ENCODE measurements at places on chromosomes 1 and 21. TPM values are rescaled to one million over a fixed set of nuclear protein-coding genes. Genes with fewer than 3 reads are reported as not detected.

DNA sequence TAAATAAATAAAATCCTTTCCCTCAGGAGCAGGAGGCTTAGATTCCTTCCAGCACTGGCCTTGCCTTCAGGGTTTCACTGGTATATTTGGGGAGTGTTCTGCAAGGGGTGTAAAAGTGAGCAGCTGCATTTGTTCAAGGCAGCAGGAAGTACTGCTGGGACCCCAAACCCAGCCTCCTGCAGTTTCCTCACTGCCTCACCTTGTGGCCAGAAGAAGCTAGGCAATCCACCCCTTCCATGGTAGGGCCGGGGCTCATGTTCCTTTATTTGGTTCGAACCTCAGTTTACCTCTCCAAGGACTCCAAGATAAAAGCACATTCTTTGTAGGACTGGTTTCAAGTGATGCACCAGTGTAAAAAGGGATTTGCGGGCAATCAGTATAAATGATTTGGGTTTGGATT is 21.0 kb upstream of the CFAP126 start:
- DNase-seq, result no peak

- no peak for DNase-seq
Measured at GRCh38 chr21:33128538-33128937, 58.6 kb downstream of the OLIG1 start.

GRCh38 chr1:35708441-35708921 is 10.2 kb downstream of the C1orf216 start:
- no peak for DNase-seq

DNA sequence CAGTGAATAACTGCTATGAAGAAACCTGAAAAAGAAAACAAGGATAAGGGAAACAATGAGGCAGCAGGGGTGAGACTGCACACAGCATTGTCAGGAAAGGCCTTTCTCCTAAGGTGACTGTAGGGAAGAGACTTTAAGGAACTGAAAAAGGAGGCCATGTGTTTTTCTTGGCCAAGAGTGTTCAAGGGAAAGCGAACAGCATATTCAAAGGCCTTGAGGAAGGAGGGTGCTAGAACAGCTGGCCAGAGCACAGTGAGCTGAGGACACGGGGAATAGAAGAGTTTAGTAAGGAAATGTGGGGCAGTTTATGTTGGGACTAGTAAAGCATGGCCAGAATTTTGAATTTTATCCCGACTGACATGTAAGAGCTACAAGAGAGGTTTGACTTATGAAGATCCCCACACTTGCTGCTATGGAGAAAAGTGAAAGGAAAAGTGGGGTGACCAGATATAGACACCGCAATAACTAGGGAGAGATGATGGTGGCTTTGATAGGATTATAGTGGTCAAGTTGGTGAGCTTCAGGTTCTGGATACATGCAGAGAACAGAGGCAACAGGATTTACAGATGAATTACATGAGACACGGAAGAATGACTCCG is 1.4 kb downstream of the RWDD2B start:
- DNase-seq, result no peak

Gene C1orf198
- total RNA-seq, result 95.6 TPM

DNA sequence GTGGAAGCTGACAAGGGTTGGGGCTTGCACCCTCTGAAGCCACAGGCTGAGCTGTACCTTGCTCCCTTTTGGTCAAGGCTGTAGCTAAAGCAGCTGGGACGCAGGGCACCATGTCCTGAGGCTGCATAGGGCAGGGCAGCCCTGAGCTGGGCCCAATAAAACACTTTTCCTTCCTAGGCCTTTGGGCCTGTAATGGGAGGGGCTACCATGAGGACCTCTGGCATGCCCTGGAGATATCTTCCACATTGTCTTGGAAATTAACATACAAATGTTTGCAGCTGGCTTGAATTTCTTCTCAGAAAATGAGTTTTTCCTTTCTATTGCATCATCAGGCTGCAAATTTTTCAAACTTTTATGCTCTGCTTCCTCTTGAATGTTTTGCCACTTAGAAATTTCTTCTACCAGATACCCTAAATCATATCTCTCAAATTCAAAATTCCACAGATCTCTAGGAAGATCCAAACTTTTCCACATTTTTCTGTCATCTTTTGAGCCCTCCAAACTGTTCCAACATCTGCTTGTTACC is 32.9 kb upstream of the TTLL7 start:
- DNase-seq, result no peak

- DNase-seq, result peak; percentile 55
Measured at GRCh38 chr1:229273507-229274232, 2.8 kb downstream of the RAB4A start.

Data from esophagus muscularis mucosa (tissue), 4 donors.